ENCODE measurements at places on chromosomes 5 and 9. TPM values are rescaled to one million over a fixed set of nuclear protein-coding genes. Genes with fewer than 3 reads are reported as not detected.

DNA sequence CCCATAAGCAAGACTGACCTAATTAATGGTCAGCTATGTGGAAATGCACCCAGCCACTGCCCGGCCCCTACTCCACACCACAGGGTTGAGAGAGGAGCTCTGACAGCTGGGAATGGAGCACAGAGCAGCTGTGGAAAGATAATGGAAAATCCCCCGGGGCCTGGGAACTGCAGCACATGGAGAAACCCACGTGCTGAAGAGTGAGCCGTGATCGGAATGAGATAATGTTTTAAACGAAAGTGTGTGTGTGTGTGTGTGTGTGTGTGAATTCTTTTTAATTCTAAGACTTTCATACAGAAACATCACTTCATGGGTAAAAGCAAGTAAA, 13.1 kb upstream of the SLC12A7 start:
- no peaks in the 10 kb centered on the region for H3K36me3 ChIP-seq
- H3K4me3 ChIP-seq: no peak overlapping the region
- no peak overlapping the region for H3K27ac ChIP-seq
- DNase-seq: no peak
- no peaks in the 10 kb centered on the region for H3K27me3 ChIP-seq
- H3K4me1 ChIP-seq: no peaks in the 10 kb centered on the region

DNA sequence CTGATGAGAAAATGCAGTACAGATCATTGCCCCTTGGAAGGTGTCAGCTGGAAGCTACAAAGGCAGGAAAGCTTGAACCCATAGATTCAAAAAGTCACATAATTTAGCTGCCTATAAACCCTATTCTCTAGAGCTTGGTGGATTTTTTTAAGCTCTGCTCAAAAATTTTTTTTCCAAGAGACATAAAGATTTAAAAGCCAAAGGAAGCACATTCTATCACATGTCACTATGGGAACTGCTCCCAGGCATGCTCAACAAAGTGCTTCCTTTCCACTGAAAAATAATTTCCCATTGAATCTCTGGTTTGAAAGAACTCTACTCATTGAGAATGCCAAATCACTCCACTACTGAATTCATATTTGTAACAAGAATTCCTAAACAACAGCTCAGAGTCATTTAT, 419.8 kb downstream of the CETN3 start:
- H3K27ac ChIP-seq: no peak overlapping the region
- no peaks in the 10 kb centered on the region for H3K27me3 ChIP-seq
- no peak for DNase-seq
- H3K4me1 ChIP-seq: no peaks in the 10 kb centered on the region
- no peak overlapping the region for H3K4me3 ChIP-seq
- no peaks in the 10 kb centered on the region for H3K36me3 ChIP-seq

- no peak overlapping the region for H3K4me3 ChIP-seq
- H3K4me1 ChIP-seq: no peaks in the 10 kb centered on the region
- H3K36me3 ChIP-seq: no peaks in the 10 kb centered on the region
- H3K27ac ChIP-seq: peak overlapping the region; percentile 63
These were observed 36.4 kb upstream of the NKX2-5 start for GRCh38 chr5:173271419-173271818.

GRCh38 chr5:95668728-95669127, 14.1 kb downstream of the SPATA9 start:
- no peak for DNase-seq
- H3K4me3 ChIP-seq: no peak overlapping the region
- no peaks in the 10 kb centered on the region for H3K36me3 ChIP-seq
- H3K4me1 ChIP-seq: peaks cover 18% of the 10 kb centered on the region

DNA sequence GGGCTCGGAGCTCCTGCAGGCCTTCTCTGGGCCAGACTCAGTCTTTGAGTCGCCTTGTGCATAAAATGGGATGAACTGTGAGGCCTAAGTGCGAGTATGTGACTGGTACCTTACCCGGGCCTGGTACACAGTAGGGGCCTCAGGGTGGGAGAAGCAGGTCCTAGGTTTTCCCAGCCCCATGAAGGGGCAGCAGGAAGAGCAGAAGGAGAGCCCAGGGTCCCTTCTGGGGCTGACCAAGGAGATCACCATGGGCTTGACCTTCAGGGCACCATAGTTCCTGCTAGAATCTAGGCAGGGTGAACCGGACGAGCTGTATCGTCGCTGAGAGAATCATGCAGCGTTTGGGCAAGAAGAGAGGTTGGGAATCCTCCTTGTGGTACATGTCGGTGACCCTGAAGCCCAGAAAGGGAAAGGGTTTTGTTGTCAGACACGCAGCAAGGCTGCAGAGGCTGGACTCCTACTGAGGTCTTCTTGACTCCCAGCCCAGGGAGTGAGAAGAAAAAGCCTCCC, 373 bp upstream of the PHYKPL start:
- H3K4me3 ChIP-seq: peak overlapping the region; percentile 85
- H3K27ac ChIP-seq: peak overlapping the region; percentile 98
- no peaks in the 10 kb centered on the region for H3K27me3 ChIP-seq
- H3K36me3 ChIP-seq: peaks cover 19% of the 10 kb centered on the region
- no peak for DNase-seq

GRCh38 chr9:79868567-79869189, 296.9 kb downstream of the TLE4 start:
- H3K27me3 ChIP-seq: no peaks in the 10 kb centered on the region
- DNase-seq: no peak
- no peaks in the 10 kb centered on the region for H3K36me3 ChIP-seq

GRCh38 chr5:169450464-169450863, 133.1 kb upstream of the SPDL1 start:
- H3K4me3 ChIP-seq: no peak overlapping the region
- DNase-seq: no peak
- H3K27ac ChIP-seq: no peak overlapping the region
- no peaks in the 10 kb centered on the region for H3K4me1 ChIP-seq
- no peaks in the 10 kb centered on the region for H3K27me3 ChIP-seq
- H3K36me3 ChIP-seq: no peaks in the 10 kb centered on the region

GRCh38 chr5:30765227-30765626, 428.3 kb upstream of the CDH6 start:
- H3K27me3 ChIP-seq: no peaks in the 10 kb centered on the region
- no peaks in the 10 kb centered on the region for H3K36me3 ChIP-seq
- H3K27ac ChIP-seq: no peak overlapping the region
- H3K4me1 ChIP-seq: no peaks in the 10 kb centered on the region

- H3K4me1 ChIP-seq: no peaks in the 10 kb centered on the region
- no peak for DNase-seq
- no peak overlapping the region for H3K4me3 ChIP-seq
- no peak overlapping the region for H3K27ac ChIP-seq
- no peaks in the 10 kb centered on the region for H3K27me3 ChIP-seq
- H3K36me3 ChIP-seq: no peaks in the 10 kb centered on the region
These were observed 672.5 kb upstream of the RORB start for GRCh38 chr9:73824671-73825070.

- H3K27ac ChIP-seq: no peak overlapping the region
- H3K27me3 ChIP-seq: no peaks in the 10 kb centered on the region
- no peak for DNase-seq
- H3K36me3 ChIP-seq: no peaks in the 10 kb centered on the region
- no peak overlapping the region for H3K4me3 ChIP-seq
These were observed 177.9 kb upstream of the FST start for GRCh38 chr5:53302529-53302928.

DNA sequence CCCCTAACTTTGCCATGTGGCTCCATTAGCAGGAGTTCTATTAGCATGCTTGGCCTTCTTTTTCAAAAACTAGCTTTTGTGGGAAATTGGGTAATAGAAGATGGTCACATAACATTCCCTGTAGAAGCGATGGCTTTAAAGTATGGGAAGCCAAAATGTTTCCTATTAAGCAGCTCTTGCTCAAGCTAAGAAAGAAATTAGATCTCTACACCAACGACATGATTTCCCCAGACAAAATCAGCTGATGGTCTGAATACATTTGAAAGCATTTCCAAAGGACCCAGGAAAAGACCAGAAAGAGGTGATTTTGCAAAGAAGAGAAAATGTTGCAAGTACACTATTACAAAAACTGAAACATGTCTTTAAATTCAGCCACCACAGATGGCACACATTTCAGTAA, 4.8 kb upstream of the NFIL3 start:
- H3K27me3 ChIP-seq: no peaks in the 10 kb centered on the region
- H3K4me3 ChIP-seq: no peak overlapping the region
- DNase-seq: no peak

DNA sequence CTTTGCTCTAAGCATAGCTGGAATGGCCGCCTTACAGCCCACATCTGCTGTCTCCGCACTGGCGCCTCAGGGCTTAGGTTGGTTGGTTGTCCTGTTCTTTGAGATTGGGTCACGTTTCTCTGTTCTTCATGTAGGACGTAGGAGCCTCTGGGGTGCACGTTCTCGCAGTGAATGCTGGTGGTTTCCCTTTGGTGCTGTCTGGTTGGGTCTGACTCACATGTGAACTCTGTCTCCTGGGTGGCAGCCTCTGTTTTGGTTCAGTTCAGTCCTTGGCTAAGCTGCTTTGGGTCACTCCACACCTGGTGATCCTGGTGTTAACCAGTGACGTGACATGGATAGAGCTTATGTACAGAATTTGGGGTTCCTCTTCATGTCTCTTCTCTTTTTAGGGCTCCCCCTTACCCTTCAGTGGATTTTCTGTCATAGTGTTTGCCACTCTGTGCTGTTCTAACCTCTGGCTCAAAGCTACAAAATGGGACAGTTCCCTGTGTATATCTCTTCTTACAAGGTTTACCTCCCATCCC, 12.6 kb upstream of the LPCAT1 start:
- no peaks in the 10 kb centered on the region for H3K4me1 ChIP-seq
- peak; percentile 85 for DNase-seq
- H3K36me3 ChIP-seq: no peaks in the 10 kb centered on the region
- H3K27ac ChIP-seq: peak overlapping the region; percentile 84

- H3K4me3 ChIP-seq: no peak overlapping the region
- DNase-seq: no peak
- H3K4me1 ChIP-seq: no peaks in the 10 kb centered on the region
- H3K36me3 ChIP-seq: no peaks in the 10 kb centered on the region
These were observed 44.2 kb upstream of the MAST4 start for GRCh38 chr5:66551945-66552344.

DNA sequence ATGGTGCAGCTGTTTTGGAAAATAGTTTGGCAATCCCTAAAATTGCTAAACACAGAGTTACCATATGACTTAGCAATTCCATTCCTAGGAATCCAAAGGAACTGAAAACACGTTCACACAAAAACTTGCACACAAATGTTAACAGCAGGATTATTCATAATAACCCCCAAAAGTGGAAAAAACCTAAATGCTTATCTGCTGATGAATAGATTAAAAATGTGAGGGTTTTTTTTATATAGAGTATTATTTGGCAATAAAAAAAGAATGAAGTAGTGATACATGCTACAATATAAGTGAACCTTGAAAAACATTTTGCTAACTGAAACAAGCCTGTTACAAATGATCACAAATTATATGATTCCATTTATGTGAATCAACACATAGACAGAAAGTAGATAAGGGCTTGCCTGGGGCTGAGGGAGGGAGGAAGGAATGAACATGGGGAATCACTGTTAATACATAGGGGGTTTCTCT, 45.1 kb upstream of the TRIO start:
- H3K36me3 ChIP-seq: no peaks in the 10 kb centered on the region
- DNase-seq: no peak
- H3K4me3 ChIP-seq: no peak overlapping the region
- H3K4me1 ChIP-seq: no peaks in the 10 kb centered on the region
- no peak overlapping the region for H3K27ac ChIP-seq
- H3K27me3 ChIP-seq: no peaks in the 10 kb centered on the region

GRCh38 chr5:59597690-59598546, 295.6 kb downstream of the PDE4D start:
- H3K27me3 ChIP-seq: no peaks in the 10 kb centered on the region
- H3K36me3 ChIP-seq: no peaks in the 10 kb centered on the region
- peak overlapping the region; percentile 17 for H3K27ac ChIP-seq
- no peak for DNase-seq

- no peaks in the 10 kb centered on the region for H3K27me3 ChIP-seq
- H3K4me3 ChIP-seq: no peak overlapping the region
- peaks cover 14% of the 10 kb centered on the region for H3K4me1 ChIP-seq
- peak; percentile 8 for DNase-seq
These were observed 63.8 kb downstream of the TMOD1 start for GRCh38 chr9:97565262-97565661.

DNA sequence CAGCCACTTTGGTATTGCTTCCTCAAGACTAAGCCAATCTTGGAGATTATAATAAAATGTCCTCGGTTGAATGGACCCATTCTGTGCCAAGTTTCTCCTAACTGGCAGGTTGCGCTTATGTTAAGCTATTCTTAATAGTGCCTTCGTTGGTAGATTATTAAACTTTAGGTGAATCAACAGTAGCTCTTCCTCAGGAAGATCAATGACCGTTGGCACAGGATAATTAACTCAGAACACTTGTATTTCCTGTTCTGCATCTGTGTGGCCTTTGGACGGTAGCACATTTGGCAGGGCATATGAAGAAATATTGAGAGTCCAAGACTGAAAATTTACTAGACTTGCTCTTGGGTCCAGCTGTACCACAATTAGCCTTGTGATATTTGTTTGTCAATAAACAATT, 402.9 kb downstream of the MLLT3 start:
- no peaks in the 10 kb centered on the region for H3K4me1 ChIP-seq
- no peak overlapping the region for H3K27ac ChIP-seq
- no peaks in the 10 kb centered on the region for H3K27me3 ChIP-seq
- H3K36me3 ChIP-seq: no peaks in the 10 kb centered on the region
- no peak overlapping the region for H3K4me3 ChIP-seq

DNA sequence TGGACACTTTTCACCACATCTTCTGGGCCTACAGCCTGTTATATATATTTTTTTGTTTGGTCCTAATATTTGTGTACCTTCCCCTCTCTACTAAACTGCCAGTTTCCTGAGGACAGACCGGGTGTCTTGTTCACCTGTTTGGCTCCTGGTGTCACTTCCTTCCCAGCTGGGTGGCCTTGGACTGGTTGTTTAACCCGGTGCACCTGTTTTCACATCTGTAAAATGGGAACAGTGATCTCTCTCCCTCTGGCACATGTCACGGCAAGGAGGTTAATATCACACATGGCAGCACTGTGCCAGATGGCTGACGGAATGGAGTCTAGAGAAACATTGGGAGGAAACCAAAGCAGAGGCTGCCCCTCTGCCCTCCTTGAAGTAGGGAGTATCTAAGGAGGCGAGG, 79.7 kb downstream of the DAB2IP start:
- peaks cover 10% of the 10 kb centered on the region for H3K4me1 ChIP-seq
- H3K27me3 ChIP-seq: no peaks in the 10 kb centered on the region
- DNase-seq: no peak
- H3K27ac ChIP-seq: no peak overlapping the region
- no peaks in the 10 kb centered on the region for H3K36me3 ChIP-seq
- no peak overlapping the region for H3K4me3 ChIP-seq

GRCh38 chr9:109843641-109844040, 63.6 kb downstream of the PALM2AKAP2 start:
- no peaks in the 10 kb centered on the region for H3K4me1 ChIP-seq
- no peak for DNase-seq
- H3K27ac ChIP-seq: no peak overlapping the region

Gene PRDM9
- not detected for total RNA-seq

Gene TMOD1
- total RNA-seq: 5.8 TPM

Gene TIMD4
- 18.2 TPM for total RNA-seq

Gene SETD9
- 6.1 TPM for total RNA-seq

Gene GPSM1
- 20.1 TPM for total RNA-seq

Gene TSLP
- not detected for total RNA-seq

Gene UQCRQ
- 59.6 TPM for total RNA-seq

Gene PCDHB16
- 1.5 TPM for total RNA-seq

Gene CCDC183
- total RNA-seq: 0.52 TPM

Gene HAVCR2
- total RNA-seq: 37.5 TPM

Gene SLC2A8
- total RNA-seq: 21.6 TPM

Gene PTPN3
- 1.7 TPM for total RNA-seq
